Urothelium cell line (cell line): ENCODE measurements at places on chromosomes 1 and 21.
A peak's percentile ranks its signal among the peaks of the same experiment; 100 is the strongest.

GRCh38 chr1:1179346-1179982 is 5.8 kb downstream of the TTLL10 start:
- DNase-seq: no peak

DNA sequence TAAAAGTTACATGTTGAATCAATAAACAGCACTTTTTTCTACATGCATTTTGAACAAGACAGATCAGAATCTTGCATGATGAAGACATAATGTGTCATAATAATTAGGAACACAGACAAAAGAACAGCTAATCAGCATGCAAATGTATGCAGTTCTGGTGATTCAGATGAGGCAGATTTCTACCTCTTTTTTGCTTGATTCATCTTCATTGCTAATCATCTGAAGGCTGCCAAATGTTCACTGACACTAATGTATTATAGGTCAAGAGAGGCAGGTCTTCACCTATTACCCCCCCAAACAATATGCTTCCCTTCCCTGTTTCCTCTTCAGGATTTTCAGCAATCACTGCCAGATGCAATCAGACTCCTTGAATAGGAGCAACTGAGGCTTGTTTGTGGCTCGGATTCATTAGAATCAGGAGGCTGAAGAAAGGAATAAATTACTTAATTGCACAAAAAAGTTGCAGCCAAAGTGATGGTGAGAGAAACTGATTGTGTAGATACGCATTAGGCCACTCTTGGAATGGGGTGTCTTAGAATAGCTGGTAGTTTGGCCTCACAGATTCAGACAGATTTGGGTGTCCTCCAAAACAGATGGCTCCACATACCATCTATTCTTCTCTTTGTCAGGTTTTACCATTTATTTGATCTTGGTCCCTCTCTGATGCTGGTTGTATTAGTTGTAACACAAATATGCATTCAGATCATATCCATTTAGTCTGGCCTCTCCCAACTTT is 275.4 kb downstream of the RPS6KC1 start:
- no peak for DNase-seq

DNA sequence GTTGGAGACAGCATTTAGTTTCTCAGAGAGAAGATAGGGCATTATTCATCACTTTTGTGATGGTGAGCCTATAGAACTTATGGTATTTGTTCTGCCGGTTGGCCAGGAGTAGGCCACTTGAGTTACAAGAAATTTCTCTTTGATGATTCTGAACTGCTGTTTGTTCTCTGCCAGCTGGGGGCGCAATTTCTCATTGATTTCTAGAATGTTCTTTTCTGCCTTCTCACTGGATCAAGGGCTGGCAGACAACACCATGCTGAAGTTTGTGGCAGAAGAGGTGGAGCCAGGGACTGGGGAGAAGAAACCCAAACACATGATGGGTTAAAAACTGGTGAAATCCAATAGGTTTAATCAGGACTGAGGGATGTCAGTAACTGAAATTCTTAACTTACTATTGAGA is 360.6 kb downstream of the FAM72C start:
- no peak for DNase-seq

GRCh38 chr1:87568911-87569310 is 240.2 kb downstream of the LMO4 start:
- DNase-seq: no peak

DNA sequence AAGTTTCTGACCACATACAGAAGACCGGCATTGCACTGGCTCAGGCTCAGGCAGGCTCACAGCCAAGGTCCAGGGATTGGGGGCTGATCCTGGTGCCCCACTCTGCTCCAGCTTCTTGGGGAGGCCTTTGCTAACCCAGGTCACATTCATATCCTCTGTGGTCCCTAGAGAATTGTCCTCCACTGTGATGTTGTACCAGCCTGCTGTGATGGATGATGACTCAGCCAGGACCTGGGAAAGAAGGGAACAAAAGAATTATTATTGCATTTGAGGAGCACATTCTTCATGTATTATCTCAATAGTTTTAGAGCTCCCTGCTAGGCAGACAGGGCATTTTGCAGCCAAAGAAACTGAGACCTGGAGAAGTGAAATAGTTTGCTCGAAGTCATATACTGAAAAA is 114.3 kb upstream of the ETV3 start:
- DNase-seq: peak; percentile 79
